ENCODE measurements at places on chromosomes 2 and 18.
A peak's percentile ranks its signal among the peaks of the same experiment; 100 is the strongest.

DNA sequence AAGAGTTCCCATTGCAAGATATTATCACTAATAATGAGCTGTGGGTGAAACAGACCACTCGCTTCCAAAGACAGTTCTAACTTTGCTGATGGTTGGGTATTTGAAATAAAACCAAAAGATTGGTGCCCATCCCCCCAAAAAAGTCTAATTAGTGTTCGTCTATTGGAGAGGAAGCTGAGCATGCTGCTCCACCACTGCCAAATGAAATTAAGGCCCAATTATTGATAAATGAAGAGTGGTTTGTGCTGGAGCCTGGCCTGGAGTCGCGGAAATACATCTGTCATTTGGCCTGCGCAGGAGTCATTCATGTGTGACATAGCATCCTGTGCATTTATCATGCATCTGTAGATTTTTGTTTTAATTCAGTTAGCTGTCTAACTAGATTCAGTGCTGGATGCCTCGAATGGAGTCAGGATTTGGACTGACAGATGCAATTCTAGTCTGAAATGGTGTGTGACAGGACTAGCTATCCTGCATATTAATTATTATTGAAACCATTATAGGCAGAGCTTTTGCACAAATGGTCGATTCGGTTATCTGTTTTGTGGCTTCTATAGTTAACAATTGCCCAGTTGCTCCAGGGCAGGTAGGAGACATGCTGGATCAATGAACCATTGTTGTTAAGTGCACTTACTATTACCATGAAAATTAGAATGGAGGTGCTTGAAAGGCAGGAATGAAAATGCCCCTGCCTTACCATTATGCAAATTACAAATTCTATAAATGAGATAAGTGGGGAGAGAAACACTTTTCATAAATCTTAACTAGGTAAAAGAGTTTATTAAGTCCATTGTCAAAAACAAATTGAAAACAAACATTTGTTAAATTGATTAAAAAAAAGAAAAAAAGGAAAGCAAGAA, 450.4 kb upstream of the TCF4 start:
- no peaks in the 10 kb centered on the region for H3K27me3 ChIP-seq
- peak; percentile 86 for DNase-seq
- H3K4me1 ChIP-seq = no peaks in the 10 kb centered on the region
- no peaks in the 10 kb centered on the region for H3K36me3 ChIP-seq

GRCh38 chr18:63084219-63084618, 235.3 kb downstream of the BCL2 start:
- no peaks in the 10 kb centered on the region for H3K36me3 ChIP-seq
- DNase-seq = no peak
- H3K27ac ChIP-seq = no peak overlapping the region
- H3K4me1 ChIP-seq = no peaks in the 10 kb centered on the region
- no peak overlapping the region for H3K4me3 ChIP-seq

- H3K27ac ChIP-seq = no peak overlapping the region
- no peak for DNase-seq
- no peaks in the 10 kb centered on the region for H3K4me1 ChIP-seq
- H3K36me3 ChIP-seq = no peaks in the 10 kb centered on the region
- no peaks in the 10 kb centered on the region for H3K27me3 ChIP-seq
- no peak overlapping the region for H3K4me3 ChIP-seq
Observed at GRCh38 chr2:129914538-129915302, 64.7 kb upstream of the RAB6C start.

DNA sequence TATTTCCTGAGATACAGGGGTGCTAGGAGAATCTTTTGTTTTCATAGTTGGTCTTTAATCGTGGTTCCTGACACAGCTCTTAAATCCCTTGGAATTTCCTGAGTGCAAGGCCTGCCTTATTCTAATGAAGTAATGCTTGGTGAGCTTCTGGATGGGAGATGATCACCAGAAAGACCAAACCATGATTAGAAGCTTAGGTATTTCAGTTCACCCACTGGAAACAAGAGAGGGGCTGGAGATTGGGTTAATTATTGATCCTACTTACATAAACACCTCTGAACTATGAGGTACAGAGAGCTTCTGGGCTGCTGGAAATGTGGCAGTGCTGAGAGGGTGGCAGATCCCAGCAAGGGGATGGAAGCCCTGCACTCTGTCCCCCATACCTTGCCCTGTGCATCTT, 406.8 kb downstream of the THSD7B start:
- no peak for DNase-seq
- H3K27ac ChIP-seq = no peak overlapping the region
- no peaks in the 10 kb centered on the region for H3K27me3 ChIP-seq
- H3K4me1 ChIP-seq = no peaks in the 10 kb centered on the region
- no peak overlapping the region for H3K4me3 ChIP-seq

GRCh38 chr2:152344579-152345195, 9.7 kb downstream of the FMNL2 start:
- H3K27me3 ChIP-seq = no peaks in the 10 kb centered on the region
- DNase-seq = peak; percentile 76
- no peak overlapping the region for H3K27ac ChIP-seq

DNA sequence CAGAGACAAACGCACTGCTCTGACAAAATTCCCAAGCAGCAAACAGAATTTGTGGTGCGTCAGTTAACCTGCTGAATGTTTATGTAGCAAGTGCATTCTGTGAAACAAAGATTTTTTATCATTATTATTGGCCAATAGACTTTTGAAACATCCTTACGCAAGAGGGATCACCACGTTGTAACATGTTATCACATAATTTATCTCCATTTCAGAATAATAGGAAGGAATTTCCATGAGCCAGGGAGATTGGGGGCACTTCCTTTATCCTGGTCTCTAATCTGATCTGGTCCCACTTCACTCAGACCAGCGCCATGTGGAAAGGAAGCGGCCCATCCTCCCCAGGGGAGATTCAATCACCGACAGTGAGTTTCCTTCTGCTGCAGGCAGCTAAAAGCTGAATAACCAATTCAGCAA, 166.1 kb downstream of the PID1 start:
- no peaks in the 10 kb centered on the region for H3K27me3 ChIP-seq
- H3K4me3 ChIP-seq = no peak overlapping the region
- no peak for DNase-seq
- H3K4me1 ChIP-seq = no peaks in the 10 kb centered on the region

- H3K36me3 ChIP-seq = no peaks in the 10 kb centered on the region
- H3K4me1 ChIP-seq = no peaks in the 10 kb centered on the region
- H3K27me3 ChIP-seq = no peaks in the 10 kb centered on the region
- no peak overlapping the region for H3K27ac ChIP-seq
- H3K4me3 ChIP-seq = no peak overlapping the region
Observed at GRCh38 chr2:7444626-7445025, 527.4 kb downstream of the RNF144A start.

All from lung (tissue), 17 donors.